ENCODE measurements at places on chromosomes 4 and X.

DNA sequence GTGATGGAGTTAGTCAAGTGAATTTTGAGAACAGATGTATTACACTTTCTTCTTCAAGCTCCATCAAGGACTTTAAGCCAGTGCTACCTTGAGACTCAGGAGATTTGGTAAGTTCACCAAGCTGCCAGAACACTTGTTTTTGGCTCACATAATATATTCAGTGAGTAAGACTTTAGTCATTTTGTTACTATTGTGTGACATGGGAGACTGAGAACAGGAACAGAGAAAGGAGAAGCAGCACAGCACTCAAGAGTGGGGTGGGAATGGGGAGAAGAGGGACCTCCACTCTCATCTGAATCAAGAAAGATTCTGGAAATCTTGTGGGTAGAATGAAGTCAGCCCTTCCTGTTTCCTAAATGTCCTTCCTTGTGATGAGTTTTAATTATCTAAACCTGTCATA, 87.3 kb upstream of the TET2 start:
- no peak for DNase-seq

GRCh38 chr4:76105652-76106051, 31.1 kb downstream of the ART3 start:
- DNase-seq: no peak

GRCh38 chr4:7410446-7410845, 24.3 kb downstream of the PSAPL1 start:
- DNase-seq: no peak

GRCh38 chr4:4856071-4857000, 3.1 kb upstream of the MSX1 start:
- DNase-seq: no peak

DNA sequence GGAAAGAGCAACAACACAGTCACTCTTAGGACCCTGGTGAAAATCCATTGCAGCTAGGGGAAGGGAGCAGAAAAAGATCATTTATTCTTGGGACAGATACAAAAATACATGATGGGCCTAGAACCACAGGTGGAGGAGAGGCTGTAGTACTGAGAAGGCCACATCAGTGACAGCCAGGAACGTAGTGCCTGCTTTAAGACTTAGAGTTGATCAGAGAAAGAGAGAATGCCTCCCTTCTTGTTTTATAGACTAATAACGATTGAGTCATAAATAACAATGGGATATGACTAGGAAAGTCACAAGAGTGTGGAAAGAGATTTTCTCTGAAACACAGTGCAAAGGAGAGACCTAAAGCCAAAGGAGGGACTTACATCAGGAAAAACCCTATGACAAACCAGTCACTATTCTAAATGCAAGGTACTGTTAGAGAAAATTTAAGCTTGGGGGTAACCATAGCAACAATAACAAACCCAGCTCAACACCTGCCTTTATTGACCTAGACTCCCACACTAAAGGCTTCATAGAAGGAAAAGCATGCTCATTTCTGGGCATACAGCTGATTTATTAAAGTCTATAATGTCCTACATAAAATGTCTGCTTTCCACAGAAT, 1015.0 kb upstream of the GRID2 start:
- DNase-seq: no peak

DNA sequence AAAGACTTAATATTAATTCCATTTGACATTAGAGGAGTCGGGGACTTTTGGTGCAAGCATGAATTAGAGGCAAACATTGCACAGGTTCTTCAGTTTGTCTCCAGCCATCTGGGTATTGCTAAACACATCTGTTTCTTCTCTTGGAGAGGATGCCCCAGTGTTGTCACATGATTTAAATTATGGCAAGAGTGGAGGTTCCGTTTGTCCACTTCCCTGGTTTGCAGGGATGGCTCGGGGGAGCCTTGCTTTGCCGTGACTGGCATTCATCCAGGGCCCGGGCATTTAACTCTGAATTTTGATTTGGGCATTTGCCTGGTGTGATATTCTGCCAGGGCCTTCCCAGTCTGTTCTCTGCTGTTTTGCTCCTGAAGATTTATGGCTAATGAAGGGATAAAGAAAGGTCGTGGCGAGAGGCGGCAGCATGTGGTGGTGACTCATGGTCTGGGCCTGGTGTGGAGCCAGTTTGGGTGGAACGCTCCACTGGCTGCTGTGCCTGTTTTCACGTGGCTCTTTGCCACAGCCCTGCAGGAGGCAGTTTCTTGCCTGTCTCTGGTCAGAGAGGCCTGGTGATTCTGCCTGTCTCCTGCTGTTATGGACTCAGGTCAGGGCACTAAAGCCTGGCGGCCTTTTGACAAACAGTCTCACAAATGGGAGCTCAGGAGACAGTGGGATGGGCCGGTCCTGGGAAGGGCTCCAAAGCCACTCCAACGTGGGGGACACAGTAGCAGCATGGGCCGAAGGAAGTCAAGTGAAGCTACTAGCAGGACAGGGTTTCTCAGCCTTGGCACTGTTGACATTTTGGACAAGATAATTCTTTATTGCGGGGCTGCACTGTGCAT, 99.4 kb upstream of the PGRMC2 start:
- DNase-seq: no peak

DNA sequence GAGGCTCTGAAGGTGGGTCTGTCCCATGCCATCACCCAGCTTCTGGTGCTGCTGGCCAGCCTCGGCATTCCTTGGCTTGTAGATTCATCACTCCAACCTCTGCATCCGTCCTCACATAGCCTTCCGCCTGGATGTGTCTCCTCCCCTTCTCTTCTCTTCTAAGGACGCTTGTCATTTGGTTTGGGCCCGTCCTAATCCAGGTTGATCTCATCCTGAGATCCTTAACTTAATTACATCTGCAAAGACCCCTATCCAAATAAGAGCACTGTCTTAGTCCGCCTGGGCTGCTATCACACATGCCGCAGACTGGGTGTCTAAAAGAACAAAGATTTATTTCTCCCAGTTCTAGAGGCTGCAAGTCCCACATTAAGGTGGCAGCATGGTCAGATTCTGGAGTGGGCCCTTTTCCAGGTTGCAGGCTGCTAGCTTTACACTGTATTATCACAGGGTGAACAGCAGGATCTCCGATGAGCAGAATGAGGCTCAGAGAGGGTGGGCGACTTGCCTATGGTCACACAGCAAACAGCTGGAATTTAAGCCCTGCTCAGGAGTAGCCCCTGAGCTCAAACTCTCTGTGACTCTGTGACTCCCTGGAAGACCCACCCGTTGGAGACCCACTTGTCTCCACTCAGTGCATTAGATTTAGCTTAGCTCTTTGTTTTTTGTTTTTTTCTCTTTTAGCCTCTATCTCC, 113.1 kb downstream of the STK32B start:
- no peak for DNase-seq

- DNase-seq: no peak
These were observed 115.1 kb upstream of the PNPLA4 start for GRCh38 chrX:8042304-8042703.

GRCh38 chr4:101171747-101172146, 175.6 kb downstream of the PPP3CA start:
- DNase-seq: no peak

DNA sequence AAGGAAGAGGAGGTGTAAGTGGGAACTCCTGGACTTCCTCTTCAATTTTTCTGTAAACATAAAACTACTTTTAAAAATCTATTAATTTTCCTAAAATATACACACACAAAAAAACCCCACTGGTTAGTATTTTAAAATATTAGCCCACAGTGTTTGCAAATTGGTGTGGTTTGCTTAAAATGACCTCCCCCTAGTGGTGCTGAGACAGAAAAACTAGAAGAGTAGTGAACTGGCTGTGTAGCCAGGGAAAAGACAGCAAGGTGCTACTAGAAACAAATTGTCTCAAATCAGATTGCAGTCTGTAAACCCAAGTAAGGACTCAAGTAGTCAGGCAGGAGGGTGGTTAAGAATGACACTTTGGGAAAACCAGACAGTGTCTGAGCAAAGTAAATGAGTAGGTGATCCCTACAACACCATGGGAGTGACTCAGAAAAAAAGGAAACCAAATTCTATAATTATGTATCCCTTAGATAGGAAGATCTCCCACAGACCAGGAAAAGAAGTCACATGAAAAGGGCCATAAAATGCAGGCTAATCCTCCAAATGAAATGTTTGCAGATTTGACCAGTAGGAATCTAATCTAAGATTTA, 26.0 kb downstream of the AMTN start:
- no peak for DNase-seq

GRCh38 chr4:185290018-185290607, 80.7 kb downstream of the SNX25 start:
- no peak for DNase-seq

- DNase-seq: no peak
These were observed 57.4 kb upstream of the PITX2 start for GRCh38 chr4:110680265-110680664.

- no peak for DNase-seq
These were observed 1293.4 kb downstream of the ARAP2 start for GRCh38 chr4:34950926-34951325.

DNA sequence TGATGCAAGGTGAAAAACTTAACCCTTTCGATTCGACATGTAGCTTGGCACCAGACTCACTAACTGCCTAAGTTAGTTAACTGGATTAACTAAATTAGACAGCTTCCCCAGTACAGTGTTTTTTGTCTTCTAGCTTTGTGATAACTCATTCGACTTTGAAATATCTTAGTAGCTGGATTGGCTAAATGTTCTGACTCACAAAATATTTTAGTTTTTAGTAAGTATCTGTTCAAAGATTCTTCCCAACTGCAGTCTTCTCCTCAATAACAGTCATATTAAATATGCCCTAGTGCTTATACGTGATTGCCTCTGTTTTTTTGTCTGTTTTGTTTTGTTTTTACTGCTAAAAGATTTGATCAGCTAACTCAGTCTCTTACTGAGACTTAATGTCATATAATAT, 102.9 kb downstream of the KCNIP4 start:
- no peak for DNase-seq

GRCh38 chrX:721354-721753, 90.8 kb downstream of the SHOX start:
- no peak for DNase-seq

GRCh38 chr4:2786152-2786671, 6.7 kb upstream of the SH3BP2 start:
- DNase-seq: peak; percentile 52

GRCh38 chr4:37780444-37781130, 45.9 kb upstream of the PGM2 start:
- DNase-seq: peak; percentile 39

- DNase-seq: peak; percentile 33
These were observed 18.8 kb upstream of the CHRNA9 start for GRCh38 chr4:40316333-40316781.

DNA sequence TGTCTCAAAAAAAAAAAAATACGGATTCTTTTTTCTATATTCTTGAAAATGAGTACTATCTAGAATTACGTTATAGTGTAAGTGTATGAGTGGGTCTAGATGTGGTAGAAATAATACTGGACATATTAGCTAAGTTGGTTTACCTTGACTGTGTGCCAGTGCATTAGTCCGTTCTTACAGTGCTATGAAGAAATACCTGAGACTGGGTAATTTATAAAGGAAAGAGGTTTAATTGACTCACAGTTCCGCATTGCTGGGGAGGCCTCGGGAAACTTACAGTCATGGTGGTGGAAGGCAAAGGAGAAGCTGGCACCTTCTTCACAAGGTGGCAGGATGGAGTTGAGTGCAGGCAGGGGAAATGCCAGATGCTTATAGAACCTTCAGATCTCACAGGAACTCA, 92.4 kb downstream of the ARHGAP10 start:
- no peak for DNase-seq

DNA sequence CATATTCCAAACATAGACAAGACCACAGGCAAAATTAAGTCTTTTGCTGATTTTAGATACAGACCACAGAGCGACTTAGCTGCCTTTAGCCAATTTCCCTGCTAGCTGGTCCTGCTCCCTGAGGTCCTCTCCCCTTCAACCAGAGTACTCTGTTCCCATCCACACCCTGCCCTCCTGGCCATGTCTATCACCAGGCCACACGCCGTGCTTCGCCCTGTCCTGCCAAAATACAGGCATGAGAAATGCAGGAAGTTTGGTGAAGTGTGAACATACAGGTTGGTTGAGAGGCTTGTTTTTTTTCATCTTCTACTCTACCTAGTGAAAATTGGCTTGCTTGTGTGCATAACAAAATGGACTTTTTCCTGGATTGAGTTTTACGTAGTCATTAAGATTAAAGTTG, 226.2 kb upstream of the TENM3 start:
- no peak for DNase-seq

DNA sequence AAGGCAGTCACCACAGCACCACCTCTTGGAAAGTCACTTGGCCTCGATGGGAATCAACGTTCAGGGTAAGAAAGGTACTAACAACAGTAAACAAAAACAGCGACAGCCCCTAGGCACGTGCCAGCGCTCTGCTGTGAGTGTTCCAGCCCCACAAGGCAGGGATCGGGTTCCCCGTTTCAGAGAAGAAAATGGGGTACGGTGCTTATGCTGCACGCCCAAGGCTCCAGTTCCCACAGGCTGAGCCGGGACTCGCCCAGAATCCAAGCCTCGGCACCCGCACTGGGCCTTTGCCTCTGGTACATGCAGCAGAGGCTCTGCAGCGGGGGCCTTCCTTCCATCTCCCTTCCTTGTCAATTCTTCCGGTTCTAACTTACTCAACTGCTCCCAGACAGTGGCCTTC, 37.3 kb downstream of the WDR1 start:
- DNase-seq: no peak

- no peak for DNase-seq
These were observed 1.9 kb downstream of the DMP1 start for GRCh38 chr4:87651941-87652340.

DNA sequence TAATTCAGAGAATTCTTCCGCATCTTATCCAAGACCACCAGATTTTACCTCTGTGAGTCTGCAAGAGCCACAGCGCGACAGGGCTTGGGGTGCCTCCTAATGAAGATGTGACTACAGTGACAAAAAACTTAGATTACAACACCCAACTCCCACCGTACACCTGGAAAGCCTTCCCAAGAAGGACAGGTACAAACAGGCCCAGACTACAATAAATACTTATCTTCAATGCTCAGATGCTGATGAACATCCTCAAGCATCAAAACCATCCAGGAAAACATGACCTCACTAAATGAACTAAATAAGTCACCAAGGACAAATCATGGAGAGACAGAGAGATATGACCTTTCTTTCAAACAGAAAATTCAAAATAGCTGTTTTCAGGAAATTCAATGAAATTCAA, 20.8 kb upstream of the ABCG2 start:
- DNase-seq: no peak

DNA sequence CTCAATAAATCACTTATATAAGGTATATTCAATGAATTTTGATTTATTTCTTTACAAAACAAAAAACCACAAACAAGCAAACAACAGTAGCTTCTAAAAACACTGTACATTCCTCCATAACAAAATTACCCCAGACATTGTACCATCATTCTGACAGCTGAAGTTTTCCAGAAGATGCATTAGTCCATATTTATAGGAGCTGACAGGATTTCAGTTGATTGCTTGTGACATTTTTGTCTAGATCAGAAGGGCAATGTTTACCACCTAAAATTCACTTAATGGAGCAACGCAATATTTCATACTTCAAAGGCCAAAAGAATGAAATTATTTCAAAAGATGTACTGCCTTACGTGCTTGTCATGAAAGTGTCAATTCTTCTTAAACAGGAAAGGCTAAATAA, 167.0 kb downstream of the ATP10D start:
- no peak for DNase-seq

- no peak for DNase-seq
These were observed 57.2 kb upstream of the DAPP1 start for GRCh38 chr4:99759346-99759984.
